ENCODE measurements at places on chromosomes 3 and 15.

- no peak for DNase-seq
These were observed 85.5 kb downstream of the FLNB start for GRCh38 chr3:58093574-58094195.

- DNase-seq, result no peak
These were observed 119.2 kb upstream of the ZBED2 start for GRCh38 chr3:111714305-111714704.

- DNase-seq, result no peak
These were observed at the start of gene NRG4 for GRCh38 chr15:76011627-76012551. Gene NRG4, minus strand, starts transcription at chr15:76012424. Its CDS starts 1,194 bp downstream, at chr15:76011230.

GRCh38 chr3:197950677-197951061 lies 679 bp downstream of the RPL35A start:
- DNase-seq, result no peak

DNA sequence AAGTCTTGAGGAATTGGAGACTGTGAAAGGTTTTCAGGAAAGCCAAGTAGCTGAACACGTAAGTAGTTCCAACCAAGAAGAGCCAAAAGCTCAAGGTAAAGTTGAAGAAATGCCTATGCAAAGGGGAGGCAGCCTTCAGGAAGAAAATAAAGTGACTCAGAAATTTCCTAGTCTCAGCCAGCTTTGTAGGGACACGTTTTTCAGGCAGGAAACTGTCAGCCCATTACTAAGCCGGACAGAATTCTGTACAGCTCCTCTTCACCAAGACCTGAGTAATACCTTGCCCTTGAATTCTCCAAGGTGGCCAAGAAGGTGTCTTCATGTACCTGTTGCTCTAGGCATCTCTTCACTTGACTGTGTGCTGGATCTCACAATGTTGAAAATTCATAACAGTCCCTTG lies 48.6 kb downstream of the CDAN1 start:
- no peak for DNase-seq

GRCh38 chr15:81419332-81419943 lies 45.4 kb upstream of the TMC3 start:
- DNase-seq, result no peak

- no peak for DNase-seq
These were observed 491.1 kb upstream of the NR2F2 start for GRCh38 chr15:95839367-95839782.

DNA sequence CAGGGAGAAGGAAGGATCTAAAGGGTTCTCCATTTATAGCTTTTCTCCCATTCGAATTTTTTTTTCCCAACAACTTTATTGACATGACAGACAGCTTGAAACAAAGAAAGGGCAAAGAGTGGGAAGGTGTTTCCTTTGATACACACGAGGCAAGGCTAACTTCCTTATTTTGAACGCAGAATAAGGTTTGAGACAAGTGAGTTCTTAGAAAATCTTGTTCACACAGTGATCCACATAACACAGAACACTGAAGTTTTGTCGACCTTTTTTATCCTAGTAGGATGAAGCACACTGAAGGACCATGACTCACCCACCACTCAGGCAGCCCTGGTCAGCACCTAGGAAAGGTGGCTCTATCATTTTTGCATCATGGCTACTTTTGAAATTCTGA lies 425.8 kb upstream of the MDFIC2 start:
- DNase-seq, result no peak

DNA sequence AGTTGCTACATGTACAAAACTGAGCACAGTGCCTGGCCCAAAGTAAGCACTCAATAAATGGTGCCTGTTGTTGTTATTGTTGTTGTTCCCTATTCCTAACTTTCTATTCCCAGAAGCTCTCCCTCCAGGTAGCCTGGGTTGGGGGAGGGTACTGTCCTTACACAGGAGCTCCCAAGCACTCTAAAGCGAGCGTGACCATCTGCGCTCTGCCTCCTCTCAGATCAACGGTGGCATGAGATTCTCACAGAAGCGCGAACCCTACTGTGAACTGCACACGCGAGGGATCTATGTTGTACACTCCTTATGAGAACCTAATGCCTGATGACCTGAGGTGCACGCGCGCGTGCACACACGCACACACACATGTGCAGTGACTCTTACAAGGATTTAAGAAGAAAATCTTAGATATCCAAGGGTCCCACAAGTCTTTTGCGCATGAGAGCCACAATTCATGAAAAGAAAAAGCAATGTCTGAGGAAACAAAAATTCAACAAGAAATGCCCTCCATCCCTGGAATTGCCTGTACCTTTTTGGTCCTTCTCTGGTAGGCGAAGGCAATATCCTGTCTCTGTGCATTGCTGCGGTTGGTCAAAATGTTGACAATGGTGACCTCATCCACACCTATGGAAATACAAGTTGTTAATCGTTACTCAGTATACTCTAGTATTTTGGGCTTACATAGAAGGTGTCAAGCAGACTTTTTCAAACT lies 33.7 kb downstream of the ANXA2 start:
- DNase-seq, result no peak

- DNase-seq, result no peak
These were observed 218.4 kb upstream of the LMCD1 start for GRCh38 chr3:8283193-8283592.

DNA sequence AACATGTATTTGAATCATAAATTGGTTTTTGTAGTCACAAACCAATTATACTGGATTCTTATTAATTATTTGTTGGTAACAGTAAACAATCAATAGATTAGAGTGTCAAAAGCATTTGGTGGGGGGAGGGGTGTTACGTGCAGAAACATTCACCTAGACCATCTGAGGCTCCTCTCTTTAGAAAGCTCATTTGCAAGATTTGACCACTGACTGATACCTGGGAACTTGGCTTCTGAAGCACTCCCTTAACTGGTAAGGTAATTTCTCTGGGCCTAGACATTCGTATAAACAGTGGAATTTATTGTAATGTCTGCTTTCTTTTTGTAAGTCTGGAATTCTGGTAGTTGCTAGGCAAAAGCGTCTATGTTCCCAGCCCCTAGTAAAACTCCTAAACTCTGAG lies 243.8 kb upstream of the GBE1 start:
- DNase-seq, result no peak

- no peak for DNase-seq
These were observed 59.9 kb downstream of the ADCY5 start for GRCh38 chr3:123388811-123389627.

DNA sequence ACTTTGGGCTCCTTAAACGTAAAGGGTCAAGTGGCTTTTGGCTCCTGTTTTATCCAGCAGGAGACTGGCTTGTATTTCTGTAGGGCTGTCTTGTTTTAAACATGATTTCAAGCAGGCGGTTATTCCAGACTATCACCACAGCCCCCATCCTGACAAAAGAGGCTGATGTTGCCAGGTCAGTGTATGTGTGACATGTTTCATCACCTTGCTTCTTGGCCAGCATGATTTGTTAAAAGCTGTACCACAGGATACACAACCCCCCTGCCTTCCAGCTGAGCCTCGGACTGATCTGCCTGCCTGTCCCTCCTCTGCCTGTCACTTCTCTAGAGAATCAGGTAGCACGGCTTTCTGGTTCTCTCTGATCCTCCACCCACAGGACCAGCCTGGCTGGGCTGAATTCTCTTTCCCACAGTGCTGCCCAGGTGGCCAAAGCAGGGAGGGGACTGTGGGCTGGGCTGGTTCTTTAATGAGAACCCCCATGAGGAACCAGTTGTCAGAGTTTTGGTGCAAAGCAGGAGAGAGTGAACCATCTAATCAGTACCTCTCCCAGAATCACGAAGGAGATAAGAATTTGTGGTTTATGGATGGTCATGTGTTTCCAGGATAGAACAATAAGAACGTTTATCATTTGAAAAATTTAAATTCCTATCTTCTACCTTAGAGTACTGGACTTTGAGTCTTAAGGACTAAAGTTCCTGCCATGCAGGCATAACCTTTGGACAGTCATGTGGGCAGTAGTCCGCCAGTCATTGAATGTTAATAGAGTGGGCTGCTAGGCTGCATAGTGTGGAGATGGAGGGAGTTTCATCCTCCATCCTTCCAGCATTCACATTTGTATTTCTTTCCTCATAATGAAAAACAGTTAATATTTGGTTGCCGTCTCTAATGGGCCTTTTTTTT lies 8.8 kb downstream of the ABHD6 start:
- no peak for DNase-seq

GRCh38 chr15:63008333-63009049 lies 34.1 kb upstream of the TPM1 start:
- no peak for DNase-seq

DNA sequence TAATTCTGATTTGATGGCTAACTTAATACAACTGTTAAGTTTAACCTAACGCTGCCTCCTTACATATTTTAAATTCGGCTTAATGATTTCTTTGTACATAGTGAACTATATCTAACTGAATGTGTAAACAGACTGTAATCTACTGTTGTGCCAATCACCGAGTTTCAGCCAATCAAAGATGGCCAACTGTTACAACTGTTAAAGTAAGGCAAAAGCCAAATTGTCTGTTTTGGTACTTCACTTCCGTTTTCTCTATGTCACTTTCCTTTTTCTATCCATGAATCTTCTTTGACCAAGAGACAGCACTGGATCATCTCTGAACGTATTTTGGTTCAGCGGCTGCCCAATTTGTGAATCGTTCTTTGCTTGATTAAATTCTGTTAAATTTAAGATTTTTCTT lies 137.0 kb downstream of the LMLN start:
- no peak for DNase-seq

DNA sequence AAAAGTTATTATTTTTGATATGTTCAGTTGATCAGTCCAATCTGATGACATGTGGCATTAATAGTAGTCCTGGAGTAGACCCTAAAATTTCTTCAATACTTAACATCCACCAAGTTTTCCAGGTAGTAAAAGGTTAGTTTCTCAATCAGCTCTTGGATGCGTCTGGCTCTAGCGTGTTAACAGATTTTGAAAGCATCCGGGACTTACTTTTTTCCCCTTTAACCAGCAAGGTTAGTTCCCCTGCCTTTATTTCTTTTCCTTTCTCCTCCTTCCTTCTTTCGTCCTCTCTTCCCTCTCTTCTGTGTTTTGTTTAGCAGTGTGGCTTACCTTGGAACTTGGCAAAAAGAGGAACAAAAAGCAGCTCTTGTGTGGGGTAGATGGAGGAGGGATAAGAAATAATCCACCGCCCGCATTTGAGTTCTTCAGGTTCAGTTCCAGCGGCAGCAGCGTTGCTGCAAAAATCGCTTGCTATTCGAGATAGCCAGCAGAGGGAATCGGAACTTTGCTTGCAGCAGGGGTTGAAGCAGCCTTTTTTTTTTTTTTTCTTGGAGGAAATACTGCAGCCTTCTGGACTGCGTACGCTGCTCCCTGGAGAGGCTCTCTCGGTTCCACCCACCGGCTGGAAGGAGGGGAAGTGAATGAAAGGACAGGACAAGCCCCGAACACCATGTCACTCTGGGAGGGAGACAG lies at the start of gene RBMS3:
Gene RBMS3 (plus strand): TSS at position 668 of the 690 bp plus-strand sequence.
- DNase-seq, result peak; percentile 7

DNA sequence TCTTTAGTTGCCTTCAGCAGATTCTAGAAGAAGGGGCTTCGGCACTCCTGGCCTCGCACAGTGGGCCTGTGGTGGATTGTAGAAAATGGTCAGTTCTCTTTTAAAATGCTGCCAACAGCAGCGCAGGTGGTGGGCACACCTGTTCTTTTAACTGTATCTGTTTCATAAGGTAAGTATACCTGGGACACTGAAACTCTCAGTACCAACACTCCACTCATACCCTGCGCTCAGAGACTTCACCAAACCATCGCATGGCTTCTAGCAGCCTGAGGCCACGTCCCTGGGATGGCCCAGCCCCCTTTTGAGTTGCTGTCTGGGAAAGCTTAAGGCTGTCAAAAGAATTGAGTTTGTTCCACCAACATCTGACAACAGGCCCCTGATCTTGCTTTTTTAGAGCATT lies 56.7 kb upstream of the MCF2L2 start:
- DNase-seq, result no peak

DNA sequence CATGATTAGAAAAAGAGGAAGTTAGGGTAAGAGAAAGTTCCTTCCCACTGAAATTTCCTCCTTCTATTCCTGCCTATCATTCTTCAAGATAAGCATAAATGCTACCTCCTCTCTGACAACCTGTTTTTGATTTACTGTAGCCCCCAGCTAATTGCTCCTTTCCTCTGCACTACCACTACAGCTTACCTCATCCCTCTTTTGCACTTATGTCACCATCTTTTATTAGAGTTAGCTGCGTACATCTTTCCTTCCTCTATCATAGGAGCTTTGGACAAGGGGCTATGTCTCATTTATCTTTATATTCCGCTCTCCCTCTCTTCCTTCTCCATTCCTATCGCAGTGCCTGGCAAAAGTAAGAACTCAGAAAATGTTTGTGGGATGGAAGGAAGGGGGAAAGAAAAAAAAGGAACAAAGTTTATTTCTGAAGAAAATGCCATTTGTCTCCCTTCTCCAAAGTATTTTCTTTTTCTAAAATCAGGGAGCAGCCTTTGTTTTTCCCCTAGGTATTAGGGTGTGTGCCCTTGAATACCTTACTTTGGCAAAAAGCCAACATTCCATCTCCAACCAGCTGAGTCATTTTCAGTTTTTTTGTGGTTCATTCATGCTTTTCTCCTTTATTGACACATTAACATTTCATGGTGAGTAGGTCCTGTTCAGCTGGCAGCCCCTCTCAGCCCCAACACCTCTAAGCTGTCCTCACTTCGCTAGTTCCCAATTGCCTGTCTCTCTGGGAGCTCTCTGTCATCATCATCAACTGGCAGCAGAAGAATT lies 87.6 kb upstream of the SOX2 start:
- no peak for DNase-seq

DNA sequence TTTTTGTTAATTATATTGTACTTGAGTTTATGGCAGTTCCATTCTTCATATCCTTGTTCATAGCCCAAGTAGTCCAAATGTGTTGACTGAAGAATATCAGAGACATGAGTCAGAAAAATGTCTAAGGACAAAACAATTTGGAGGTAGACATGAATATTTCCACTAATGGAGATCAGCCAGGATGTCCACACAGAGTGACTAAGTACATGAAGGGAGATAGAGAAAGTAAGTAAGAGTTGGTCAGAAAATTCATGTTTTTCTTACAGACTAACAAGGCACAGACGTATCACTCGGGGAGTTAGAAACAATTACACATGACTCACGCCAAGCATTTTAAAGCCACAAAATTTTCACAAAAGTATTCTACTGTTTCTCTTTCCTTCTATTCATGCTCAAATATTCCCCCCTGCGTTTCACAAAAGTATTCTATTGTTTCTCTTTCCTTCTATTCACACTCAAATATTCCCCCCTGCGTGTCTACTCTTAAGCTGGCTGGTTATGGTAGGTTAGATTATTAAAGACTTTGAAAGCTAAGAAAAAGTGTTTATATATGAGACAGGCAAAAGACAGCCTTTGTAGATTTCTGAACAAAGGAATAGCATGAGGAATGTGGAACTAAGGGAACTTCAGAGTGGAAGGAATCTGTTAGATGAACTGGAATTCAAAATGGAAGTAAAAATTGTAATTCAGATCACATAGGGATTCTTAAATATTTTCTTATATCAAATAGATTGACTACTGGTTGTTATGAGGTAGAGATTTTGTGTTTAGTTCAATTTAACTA lies 648.7 kb upstream of the CCDC54 start:
- DNase-seq, result no peak

GRCh38 chr15:81278306-81279029 lies 45.5 kb downstream of the STARD5 start:
- no peak for DNase-seq

- no peak for DNase-seq
These were observed 29.3 kb upstream of the CPNE4 start for GRCh38 chr3:132064114-132064513.
